ENCODE measurements at places on chromosomes 2 and 18.

- no peak for DNase-seq
These were observed 39.6 kb upstream of the BOD1L2 start for GRCh38 chr18:57107140-57107832.

GRCh38 chr2:8669157-8669817, 12.6 kb upstream of the ID2 start:
- DNase-seq = no peak

- no peak for DNase-seq
These were observed 42.5 kb downstream of the PIEZO2 start for GRCh38 chr18:11106894-11107293.

DNA sequence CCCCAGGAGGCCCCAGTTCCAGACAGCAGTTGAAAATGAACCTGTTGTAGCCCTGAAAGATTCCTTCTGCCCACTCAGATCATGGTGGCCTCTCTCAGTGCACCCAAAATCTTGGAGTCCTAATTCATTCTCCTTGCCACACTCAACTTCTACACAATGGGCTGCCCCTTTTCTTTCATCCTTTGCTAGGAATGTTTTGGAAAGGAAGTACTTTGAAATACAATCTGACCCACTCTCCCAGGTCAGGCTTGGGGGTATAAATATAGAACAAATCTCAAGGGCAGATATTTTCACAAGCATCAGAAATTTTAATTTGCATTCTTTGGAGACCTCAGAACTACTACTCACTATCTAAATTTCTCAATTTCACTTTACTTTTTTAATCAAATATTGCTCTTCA, 103.2 kb upstream of the SH3BP4 start:
- DNase-seq = no peak

DNA sequence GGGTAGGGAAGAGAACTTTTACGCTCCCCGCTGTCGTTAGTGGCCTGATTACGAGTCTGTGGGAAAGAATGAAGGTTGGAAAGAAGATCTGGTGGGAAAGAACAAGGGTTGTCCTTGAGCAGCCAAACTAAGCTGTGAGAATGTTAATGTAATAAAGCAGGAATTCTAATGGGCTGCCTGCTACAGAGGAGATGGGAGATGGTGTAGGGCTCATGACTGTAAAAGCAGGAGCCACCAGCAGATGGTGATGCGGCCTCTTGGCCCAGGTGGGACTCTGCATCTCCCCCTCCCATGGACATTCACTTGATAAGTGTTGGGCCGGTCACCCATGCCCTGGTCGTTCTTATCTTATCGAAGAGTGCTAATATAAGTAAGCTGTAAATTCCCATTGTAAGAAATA, 150.0 kb downstream of the NEDD4L start:
- no peak for DNase-seq

- no peak for DNase-seq
These were observed 54.9 kb upstream of the BZW1 start for GRCh38 chr2:200756618-200757321.

DNA sequence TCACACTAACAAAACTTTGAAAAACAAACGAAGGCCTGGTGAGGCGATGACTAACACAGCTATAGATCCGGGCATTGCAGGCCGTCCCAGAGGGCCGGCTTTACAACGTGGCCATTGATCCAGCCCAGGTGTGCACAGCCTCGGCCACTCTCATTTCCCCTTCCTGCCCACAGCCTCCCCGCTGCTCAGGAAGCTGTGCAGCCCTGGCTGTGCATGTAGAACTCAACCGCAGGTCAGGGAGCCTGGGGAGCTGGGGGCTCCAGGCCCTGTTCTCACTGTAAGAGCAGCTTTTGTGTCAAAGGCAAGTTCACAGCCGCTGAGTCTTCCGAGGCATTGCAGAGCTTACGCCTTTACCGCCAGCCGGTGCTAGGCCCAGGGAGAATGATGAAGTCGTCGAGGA, 87.2 kb downstream of the LONRF2 start:
- no peak for DNase-seq

DNA sequence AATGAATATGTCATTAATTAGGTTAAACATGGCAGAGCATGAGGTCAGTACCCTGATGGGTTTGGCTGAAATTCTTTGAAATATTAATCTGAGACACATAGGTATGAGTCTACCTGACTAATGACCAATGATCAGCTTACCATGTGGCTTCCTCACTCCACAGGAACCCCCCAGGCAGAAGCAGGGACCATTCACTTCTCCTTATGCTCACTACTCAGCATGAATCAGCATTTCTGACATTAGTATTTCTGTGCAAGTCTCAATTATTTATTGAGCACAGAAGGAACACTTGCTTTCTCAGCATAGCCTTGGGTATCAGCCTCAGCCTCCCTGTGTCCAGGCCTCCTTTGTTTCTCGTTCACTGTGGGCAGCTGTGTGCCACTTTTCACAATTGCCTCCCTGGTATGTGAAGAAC, 9.3 kb upstream of the KCNE4 start:
- DNase-seq = no peak

- DNase-seq = no peak
These were observed 16.8 kb downstream of the HDLBP start for GRCh38 chr2:241298673-241299072.

DNA sequence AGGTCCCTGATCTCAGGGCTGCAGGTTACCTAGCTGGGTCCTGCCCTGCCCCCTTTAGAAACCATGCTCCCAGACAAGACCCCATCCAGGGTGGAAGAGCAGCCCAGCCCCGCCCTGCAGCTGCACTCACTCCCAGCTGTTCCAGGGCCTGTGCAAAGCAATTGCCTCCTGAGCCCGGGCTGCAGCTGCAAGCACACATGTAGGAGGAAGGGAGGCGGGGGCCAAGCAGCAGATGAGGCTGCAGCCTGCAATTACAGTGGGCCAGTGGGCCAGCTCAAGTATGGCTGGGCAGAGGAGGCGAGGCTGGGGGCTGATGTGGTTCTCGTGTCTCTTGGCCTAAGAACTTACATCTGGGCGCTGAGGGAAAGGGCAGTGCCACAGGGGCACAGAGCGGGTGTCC, 65.4 kb upstream of the TUBA3E start:
- no peak for DNase-seq

Data from NCI-H748 treated with DMSO at 0.1 percent for 48 hours (cell line).